Natural killer cell (primary cell): ENCODE measurements at places on chromosomes 4 and X. TPM values are rescaled to one million over a fixed set of nuclear protein-coding genes. Genes with fewer than 3 reads are reported as not detected.
A peak's percentile ranks its signal among the peaks of the same experiment; 100 is the strongest.

DLG3 gene
- 13.6 TPM for total RNA-seq

CT45A1 gene
- not detected for total RNA-seq

CTAG1A gene
- not detected for total RNA-seq

RENBP gene
- total RNA-seq: 15.2 TPM

CYBB gene
- 20.9 TPM for total RNA-seq

GRIA3 gene
- not detected for total RNA-seq

DNA sequence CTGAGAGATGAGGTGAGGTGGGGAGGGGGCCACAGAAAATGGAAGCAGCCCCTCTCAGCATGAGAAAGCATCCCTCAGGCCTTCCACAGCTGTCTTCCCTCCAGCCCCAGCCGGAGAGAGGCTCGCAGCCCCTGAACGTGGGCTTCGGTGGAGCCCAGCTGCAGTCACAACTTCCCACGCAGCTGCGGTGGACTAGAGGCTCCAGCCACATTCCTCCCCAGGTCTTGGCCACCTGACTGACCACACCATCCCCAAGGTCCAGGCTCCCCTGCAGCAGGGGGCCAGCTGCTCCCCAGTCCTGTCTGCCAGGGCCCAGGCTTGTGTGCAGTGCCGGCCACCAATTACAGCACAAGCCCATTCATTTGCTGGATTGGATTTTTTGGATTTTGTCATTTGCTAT, 212.3 kb upstream of the BCOR start:
- no peaks in the 10 kb centered on the region for H3K4me1 ChIP-seq
- no peaks in the 10 kb centered on the region for H3K27me3 ChIP-seq
- DNase-seq: no peak
- H3K36me3 ChIP-seq: no peaks in the 10 kb centered on the region
- H3K4me3 ChIP-seq: no peak overlapping the region

- H3K27me3 ChIP-seq: no peaks in the 10 kb centered on the region
- DNase-seq: no peak
- no peak overlapping the region for H3K27ac ChIP-seq
- H3K4me1 ChIP-seq: no peaks in the 10 kb centered on the region
- no peaks in the 10 kb centered on the region for H3K36me3 ChIP-seq
Observed at GRCh38 chrX:133444196-133444595, 28.9 kb upstream of the GPC4 start.

GRCh38 chrX:130120746-130121504, 10.6 kb upstream of the ELF4 start:
- H3K27ac ChIP-seq: no peak overlapping the region
- H3K27me3 ChIP-seq: no peaks in the 10 kb centered on the region
- no peaks in the 10 kb centered on the region for H3K36me3 ChIP-seq
- peak overlapping the region; percentile 38 for H3K4me3 ChIP-seq
- peak; percentile 76 for DNase-seq
- peaks cover 29% of the 10 kb centered on the region for H3K4me1 ChIP-seq

DNA sequence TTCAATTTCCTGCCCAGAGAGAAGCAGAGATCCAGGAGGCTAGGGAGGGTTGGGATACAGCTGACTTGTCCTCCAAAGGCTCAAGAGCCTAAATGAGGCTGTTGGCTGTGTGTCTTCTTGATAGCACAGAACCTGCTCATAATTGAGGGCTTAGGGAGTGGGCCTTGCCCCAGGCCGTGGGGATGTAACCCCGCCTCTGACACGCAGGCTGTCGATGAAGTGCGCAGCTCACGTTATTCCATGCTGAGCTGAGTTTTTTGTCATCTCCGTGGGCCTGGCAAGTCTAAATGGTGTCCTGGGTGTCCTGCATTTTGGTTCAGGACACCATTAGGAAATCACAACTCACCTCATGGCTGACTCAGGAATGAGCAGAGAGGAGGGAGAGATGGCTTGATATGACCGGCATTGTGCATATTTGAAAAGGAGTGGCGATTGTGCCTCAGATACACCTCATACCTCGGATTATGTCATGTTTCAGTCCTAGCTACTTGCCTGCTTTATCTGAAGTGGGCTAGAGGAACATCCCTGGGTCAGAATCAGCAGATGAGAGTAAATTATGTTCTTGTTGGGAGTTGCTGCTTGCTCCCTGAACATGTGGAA, 43.7 kb downstream of the FHDC1 start:
- H3K36me3 ChIP-seq: no peaks in the 10 kb centered on the region
- no peak overlapping the region for H3K4me3 ChIP-seq
- H3K4me1 ChIP-seq: no peaks in the 10 kb centered on the region
- H3K27me3 ChIP-seq: no peaks in the 10 kb centered on the region
- no peak for DNase-seq

GRCh38 chrX:88903989-88904718, 157.1 kb downstream of the CPXCR1 start:
- no peaks in the 10 kb centered on the region for H3K27me3 ChIP-seq
- H3K27ac ChIP-seq: no peak overlapping the region
- no peaks in the 10 kb centered on the region for H3K36me3 ChIP-seq

DNA sequence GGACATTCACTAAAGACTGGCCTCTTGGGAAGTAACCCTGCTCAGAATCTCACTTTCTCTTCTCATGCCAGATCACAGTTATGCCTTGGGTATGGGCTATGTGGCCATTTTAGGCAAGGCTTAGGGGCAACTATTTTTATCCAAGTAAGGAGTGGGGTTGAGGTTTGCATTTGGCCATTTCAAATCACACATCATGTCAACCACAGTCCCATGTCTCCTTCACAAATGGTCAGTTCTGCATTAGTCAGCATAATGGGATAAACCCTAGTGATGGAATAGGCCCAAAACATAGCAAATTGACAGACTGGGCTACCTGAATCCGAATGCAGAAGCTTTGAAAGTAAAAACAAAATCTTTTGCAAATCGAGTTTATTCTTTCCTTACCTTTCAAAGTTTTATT, 827 bp upstream of the RTL3 start:
- no peak overlapping the region for H3K27ac ChIP-seq
- DNase-seq: no peak
- no peak overlapping the region for H3K4me3 ChIP-seq
- H3K27me3 ChIP-seq: no peaks in the 10 kb centered on the region

GRCh38 chr4:100876546-100876945, 358.7 kb upstream of the EMCN start:
- no peak for DNase-seq
- H3K4me3 ChIP-seq: no peak overlapping the region
- no peaks in the 10 kb centered on the region for H3K27me3 ChIP-seq
- H3K27ac ChIP-seq: no peak overlapping the region
- H3K36me3 ChIP-seq: no peaks in the 10 kb centered on the region
- H3K4me1 ChIP-seq: no peaks in the 10 kb centered on the region

- H3K4me1 ChIP-seq: no peaks in the 10 kb centered on the region
- no peak overlapping the region for H3K27ac ChIP-seq
- DNase-seq: no peak
- H3K4me3 ChIP-seq: no peak overlapping the region
- H3K27me3 ChIP-seq: no peaks in the 10 kb centered on the region
- peaks cover 69% of the 10 kb centered on the region for H3K36me3 ChIP-seq
Observed at GRCh38 chrX:118615141-118615540, 112.3 kb upstream of the IL13RA1 start.

DNA sequence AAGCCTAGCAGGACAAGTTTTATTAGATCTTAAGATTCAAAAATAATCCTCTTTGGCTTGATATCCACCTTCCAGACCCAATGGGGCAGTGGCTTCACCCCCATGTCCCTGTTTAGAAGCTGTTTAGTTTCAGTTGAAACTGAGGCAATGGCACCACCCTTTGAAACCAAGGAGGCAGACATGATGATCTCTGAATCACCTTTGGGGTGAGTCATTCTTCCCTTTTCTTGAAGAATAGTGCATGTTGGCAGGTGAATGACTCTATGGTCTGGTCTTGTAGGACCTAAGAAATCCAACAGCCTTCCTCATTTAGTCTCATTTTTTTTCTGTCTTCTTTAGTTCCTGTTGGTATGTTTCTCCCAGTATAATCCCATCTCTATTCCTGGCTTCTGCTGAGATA, 29.5 kb upstream of the BMP15 start:
- no peaks in the 10 kb centered on the region for H3K27me3 ChIP-seq
- H3K4me3 ChIP-seq: no peak overlapping the region
- H3K27ac ChIP-seq: no peak overlapping the region
- no peak for DNase-seq

- H3K27me3 ChIP-seq: peaks cover 42% of the 10 kb centered on the region
- H3K4me1 ChIP-seq: no peaks in the 10 kb centered on the region
- DNase-seq: no peak
- H3K4me3 ChIP-seq: no peak overlapping the region
- no peak overlapping the region for H3K27ac ChIP-seq
- no peaks in the 10 kb centered on the region for H3K36me3 ChIP-seq
Observed at GRCh38 chr4:36414248-36414647, 132.8 kb downstream of the DTHD1 start.

GRCh38 chr4:108165586-108165985, 3.1 kb downstream of the LEF1 start:
- peaks cover 39% of the 10 kb centered on the region for H3K4me1 ChIP-seq
- no peaks in the 10 kb centered on the region for H3K36me3 ChIP-seq
- DNase-seq: no peak

- no peaks in the 10 kb centered on the region for H3K4me1 ChIP-seq
- no peak overlapping the region for H3K4me3 ChIP-seq
- peak; percentile 1 for DNase-seq
- H3K36me3 ChIP-seq: no peaks in the 10 kb centered on the region
- no peaks in the 10 kb centered on the region for H3K27me3 ChIP-seq
- no peak overlapping the region for H3K27ac ChIP-seq
Observed at GRCh38 chrX:44183329-44183728, 160.1 kb downstream of the EFHC2 start.

DNA sequence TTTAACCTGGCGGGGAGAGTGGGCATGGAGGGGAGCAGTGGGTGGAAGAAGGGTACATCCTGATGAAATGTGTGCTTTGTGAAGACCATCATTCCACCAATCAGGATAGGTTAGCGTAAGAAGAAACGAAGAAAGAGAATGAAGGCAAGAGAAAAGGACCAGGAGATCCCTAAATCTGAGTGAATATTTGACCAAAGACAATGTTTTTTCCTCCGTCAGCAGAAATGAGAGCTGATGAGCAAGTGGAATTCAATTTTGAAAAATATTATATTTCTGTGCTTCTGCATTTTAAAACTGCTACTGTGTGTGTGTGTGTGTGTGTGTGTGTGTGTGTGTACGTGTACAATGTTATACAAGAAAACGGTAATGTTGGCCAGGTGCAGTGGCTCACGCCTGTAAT, 58.3 kb upstream of the NOCT start:
- no peak overlapping the region for H3K27ac ChIP-seq
- no peaks in the 10 kb centered on the region for H3K27me3 ChIP-seq
- H3K4me3 ChIP-seq: no peak overlapping the region
- peaks cover 5% of the 10 kb centered on the region for H3K4me1 ChIP-seq

DNA sequence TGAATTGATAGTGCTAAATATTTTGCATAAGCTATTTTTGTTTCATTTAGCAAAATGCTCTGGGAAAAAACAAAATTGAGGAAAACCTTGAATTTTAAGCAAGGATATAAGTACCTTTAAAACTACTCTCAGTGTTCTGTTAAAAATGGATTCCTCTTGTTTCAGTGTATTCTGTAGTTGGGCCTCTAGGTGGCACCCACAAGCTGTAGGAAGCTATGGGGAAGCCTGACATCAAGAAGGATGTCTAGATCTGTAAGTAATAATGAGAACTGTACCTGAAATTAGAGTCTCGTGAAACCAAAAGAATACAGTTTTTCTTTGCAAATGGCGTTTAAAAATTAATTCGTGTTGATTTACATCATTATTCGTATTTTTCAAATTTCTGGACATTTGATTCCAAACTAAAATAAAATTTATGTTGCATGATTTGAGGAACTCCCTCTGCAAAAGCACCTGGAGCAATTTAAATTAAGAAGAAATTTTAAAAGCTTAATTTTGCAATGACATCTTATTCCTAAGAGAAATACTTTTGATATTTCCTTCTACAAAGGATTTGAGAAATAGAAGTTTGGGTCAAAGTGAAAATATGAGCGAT, 51.2 kb downstream of the TMPRSS11E start:
- no peak for DNase-seq
- H3K4me1 ChIP-seq: no peaks in the 10 kb centered on the region
- H3K27me3 ChIP-seq: no peaks in the 10 kb centered on the region
- no peak overlapping the region for H3K4me3 ChIP-seq

GRCh38 chr4:123649645-123650391, 253.2 kb downstream of the SPRY1 start:
- no peaks in the 10 kb centered on the region for H3K27me3 ChIP-seq
- no peak overlapping the region for H3K4me3 ChIP-seq
- H3K27ac ChIP-seq: no peak overlapping the region
- H3K4me1 ChIP-seq: no peaks in the 10 kb centered on the region
- H3K36me3 ChIP-seq: no peaks in the 10 kb centered on the region

- no peaks in the 10 kb centered on the region for H3K4me1 ChIP-seq
- H3K27me3 ChIP-seq: no peaks in the 10 kb centered on the region
- no peaks in the 10 kb centered on the region for H3K36me3 ChIP-seq
- DNase-seq: no peak
- no peak overlapping the region for H3K4me3 ChIP-seq
- no peak overlapping the region for H3K27ac ChIP-seq
Observed at GRCh38 chr4:77471821-77472495, 133.7 kb upstream of the CXCL13 start.

DNA sequence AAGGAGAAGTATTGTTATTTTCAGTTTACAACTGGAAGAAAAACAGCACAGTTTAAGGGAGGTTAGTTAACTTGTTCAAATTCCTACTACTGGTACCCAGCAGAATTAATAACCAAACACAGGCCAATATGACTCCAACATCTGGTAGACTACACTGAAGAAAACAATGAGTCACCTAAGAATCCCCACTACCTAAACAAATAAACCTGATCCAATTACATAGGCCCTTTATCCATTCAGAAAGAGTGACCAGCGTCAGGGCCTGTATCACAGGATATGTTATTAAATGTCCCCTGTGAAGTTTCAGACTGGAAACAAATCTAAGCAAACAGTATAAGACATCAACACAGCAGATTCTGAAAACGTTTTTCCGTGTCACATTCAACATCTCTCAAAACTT, 492.5 kb upstream of the INTU start:
- H3K27ac ChIP-seq: no peak overlapping the region
- H3K27me3 ChIP-seq: no peaks in the 10 kb centered on the region
- no peaks in the 10 kb centered on the region for H3K4me1 ChIP-seq
- no peaks in the 10 kb centered on the region for H3K36me3 ChIP-seq

GRCh38 chr4:186191200-186192065, at the start of gene CYP4V2:
TSS of gene CYP4V2 (plus strand) at chr4:186191567. CDS start at chr4:186191824, 257 bp downstream.
- H3K36me3 ChIP-seq: no peaks in the 10 kb centered on the region
- peak within 1 kb of the TSS; percentile 97 for H3K4me3 ChIP-seq
- no peaks in the 10 kb centered on the region for H3K27me3 ChIP-seq
- DNase-seq: peak; percentile 81
- H3K4me1 ChIP-seq: peaks cover 17% of the 10 kb centered on the region
- peak within 1 kb of the TSS; percentile 95 for H3K27ac ChIP-seq

- no peak overlapping the region for H3K4me3 ChIP-seq
- no peak for DNase-seq
- peaks cover 45% of the 10 kb centered on the region for H3K27me3 ChIP-seq
- H3K27ac ChIP-seq: no peak overlapping the region
- H3K4me1 ChIP-seq: peaks cover 45% of the 10 kb centered on the region
Observed at GRCh38 chr4:54231768-54232688, 2.9 kb downstream of the PDGFRA start.

- no peaks in the 10 kb centered on the region for H3K4me1 ChIP-seq
- H3K27me3 ChIP-seq: no peaks in the 10 kb centered on the region
- no peaks in the 10 kb centered on the region for H3K36me3 ChIP-seq
- DNase-seq: no peak
Observed at GRCh38 chr4:81199831-81200230, 15.2 kb downstream of the PRKG2 start.

- DNase-seq: no peak
- no peak overlapping the region for H3K4me3 ChIP-seq
- no peaks in the 10 kb centered on the region for H3K27me3 ChIP-seq
- no peak overlapping the region for H3K27ac ChIP-seq
- H3K4me1 ChIP-seq: peaks cover 4% of the 10 kb centered on the region
Observed at GRCh38 chr4:107710493-107711459, 9.3 kb downstream of the PAPSS1 start.
